ENCODE measurements at places on chromosomes 12 and 14.

DNA sequence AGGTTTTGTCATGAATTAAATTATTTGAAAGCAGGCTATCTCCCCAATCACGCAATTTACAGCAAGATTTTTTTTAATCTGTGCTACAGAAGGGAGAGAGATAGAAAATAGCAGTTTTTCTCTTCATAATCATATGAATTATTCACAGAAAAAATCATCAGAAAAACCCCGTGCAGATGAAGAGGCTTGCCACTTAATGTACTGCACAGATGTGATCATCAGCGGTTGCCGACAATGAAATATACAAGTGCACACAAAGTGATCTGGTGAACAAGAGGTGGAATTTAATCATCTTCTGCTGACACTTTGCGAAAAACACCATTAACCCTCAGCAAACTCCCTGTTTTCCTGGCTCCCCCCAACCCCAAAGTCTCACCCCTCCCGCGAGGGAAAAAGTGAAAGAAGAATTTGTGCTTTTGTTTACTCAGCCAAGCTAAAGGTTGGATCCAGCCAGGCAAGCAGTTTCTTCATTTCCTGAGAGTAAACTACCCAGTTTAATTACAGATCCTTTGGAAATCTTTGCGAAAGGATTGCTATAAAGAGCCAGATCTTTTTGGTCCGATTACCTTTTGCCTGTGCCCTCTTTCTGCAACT is 3.1 kb upstream of the LMO3 start:
- DNase-seq: no peak

GRCh38 chr12:120649442-120650232 is 9.2 kb downstream of the CABP1 start:
- no peak for DNase-seq

DNA sequence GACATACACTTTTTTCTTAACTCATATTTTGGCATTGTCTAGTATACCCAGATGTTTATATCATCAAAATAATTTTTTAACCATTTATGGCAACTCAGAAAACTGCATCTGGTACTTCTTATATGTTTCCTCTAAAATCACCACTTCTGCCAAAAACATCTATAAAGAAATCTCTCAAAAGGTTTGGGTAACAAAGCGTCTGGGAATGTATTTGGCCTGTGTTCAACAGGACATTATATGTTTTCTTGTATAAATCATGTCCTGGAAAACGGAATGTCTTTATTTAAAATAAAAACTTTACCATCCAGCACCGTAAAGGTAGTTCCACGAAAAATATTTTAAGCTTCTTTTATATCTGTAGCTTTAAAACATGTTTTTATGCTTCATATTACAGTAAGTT is 36.1 kb upstream of the FBLN5 start:
- DNase-seq: no peak

- no peak for DNase-seq
Observed at GRCh38 chr14:70716958-70717357, 75.2 kb downstream of the TTC9 start.

GRCh38 chr14:68246074-68246785 is 426.7 kb downstream of the RAD51B start:
- DNase-seq: no peak

GRCh38 chr12:63949902-63950301 is 105.4 kb downstream of the SRGAP1 start:
- no peak for DNase-seq

- no peak for DNase-seq
Observed at GRCh38 chr12:28851781-28852180, 297.3 kb upstream of the FAR2 start.

DNA sequence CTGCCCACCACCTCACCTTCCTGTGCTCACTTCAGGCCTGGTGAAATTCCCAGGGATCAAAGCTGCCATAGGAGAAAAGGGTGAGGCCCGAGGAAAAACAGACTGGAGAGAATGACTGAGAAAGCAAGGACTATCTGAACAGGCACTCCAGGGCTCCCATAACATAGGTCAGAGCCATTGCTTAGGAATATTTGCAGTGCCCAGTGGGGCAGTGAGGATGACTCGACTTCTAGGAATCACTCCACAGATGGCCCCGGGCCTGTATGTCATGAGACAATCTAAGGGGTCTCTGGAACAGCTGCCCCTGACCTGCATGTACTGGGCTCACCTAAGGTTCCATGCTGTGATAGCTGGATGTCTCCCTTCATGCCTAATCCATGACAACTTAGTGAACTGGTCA is 51.6 kb downstream of the GPHB5 start:
- DNase-seq: no peak

DNA sequence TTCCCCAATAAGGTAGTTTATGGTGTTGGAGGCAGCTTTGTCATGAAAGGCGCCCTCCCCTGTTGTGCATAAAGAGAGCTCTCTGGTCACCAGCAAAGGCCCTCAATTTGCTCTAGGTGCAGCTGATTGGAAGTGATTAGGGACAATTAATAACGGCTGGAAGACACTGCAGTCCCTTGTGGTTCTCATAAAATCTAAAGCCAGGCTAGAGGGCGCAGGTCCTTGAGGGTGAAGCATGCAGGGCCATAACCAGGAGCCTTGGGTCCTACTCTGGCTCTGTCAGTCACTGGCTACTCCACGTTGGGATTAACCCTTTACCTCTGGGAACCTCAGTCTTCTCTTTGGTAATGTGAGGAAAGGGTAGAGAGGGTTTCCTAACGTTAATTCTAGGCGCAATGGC is 1.9 kb downstream of the DAAM1 start:
- no peak for DNase-seq

- DNase-seq: no peak
Observed at GRCh38 chr12:12510141-12510540, 52.5 kb downstream of the DUSP16 start.

GRCh38 chr12:107243341-107243740 is 150.0 kb upstream of the CRY1 start:
- no peak for DNase-seq

GRCh38 chr12:131816495-131816894 is 11.7 kb upstream of the MMP17 start:
- no peak for DNase-seq

DNA sequence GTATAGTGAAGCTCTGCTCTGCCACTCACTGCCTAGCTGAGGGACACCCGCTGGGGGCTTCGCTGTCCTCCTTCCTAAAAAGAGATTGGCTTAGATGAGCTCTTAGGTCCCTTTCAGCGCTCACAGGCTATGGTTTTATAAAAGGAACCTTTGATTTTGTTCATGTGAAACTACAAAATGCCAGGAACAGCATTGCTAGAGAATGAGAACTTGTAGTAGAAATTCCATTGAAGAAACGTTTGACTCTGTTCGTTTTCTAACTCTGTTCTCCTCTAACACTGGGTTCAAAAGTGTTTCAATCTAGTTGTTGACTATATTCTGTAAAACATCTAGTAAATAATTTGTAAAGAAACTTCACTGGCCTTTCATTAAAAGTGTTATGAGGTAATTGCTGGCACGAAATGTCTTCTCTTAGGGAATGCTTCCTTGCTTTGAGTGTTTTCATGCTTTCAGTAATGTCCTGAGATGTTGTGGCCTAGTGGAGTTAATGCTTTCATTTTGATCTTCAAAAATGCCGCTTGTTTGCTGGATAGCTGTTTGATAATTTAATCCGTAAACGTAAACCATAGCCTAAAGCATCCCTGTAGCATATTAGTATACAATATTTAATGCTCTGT is 1.6 kb downstream of the MARK3 start:
- DNase-seq: no peak

DNA sequence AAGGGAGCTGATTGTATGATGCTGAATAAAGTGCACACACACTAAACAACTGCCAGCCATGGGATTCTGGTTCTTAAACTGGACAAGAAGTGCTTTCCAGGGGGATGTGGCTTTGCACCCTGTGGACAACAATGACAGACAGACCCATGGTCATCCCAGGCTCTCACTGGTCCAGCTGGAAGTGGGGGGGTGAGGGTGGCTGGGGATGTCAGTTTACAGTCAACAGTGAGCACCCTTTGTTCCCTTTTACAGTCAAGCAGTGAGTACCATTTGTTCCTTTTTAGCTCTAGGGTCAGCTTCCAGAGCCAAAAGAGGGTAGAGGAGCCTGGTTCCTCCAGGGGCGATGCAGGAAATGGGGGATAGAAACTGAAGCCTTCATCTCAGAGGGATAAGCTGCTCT is 100.7 kb downstream of the SMOC1 start:
- peak; percentile 5 for DNase-seq

DNA sequence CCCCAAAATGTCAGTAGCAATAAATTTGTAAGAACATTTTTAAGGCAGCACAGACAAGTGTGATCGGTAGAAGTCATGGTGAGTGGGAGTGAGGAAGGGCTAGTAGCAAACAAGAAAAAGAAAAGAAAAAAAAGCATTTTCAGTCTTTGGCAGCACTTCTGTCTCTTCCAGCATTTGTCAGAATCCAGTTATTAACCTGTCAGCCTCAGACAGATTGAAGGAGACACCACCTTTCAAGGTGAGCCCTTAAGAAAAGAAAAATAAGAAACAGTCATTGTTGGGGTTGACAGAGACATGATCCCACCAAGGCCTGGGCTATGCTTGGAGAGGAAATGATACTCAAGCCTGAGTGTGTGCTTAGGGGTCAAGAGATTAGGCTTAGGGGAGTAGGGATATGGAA is 947.4 kb downstream of the NRXN3 start:
- DNase-seq: no peak

- peak; percentile 78 for DNase-seq
Observed at GRCh38 chr14:103057372-103058163, at the start of gene CDC42BPB. Gene CDC42BPB, minus strand, starts transcription at chr14:103057549. Its CDS starts 376 bp downstream, at chr14:103057173.

- DNase-seq: no peak
Observed at GRCh38 chr12:29676676-29677075, 107.1 kb downstream of the TMTC1 start.

DNA sequence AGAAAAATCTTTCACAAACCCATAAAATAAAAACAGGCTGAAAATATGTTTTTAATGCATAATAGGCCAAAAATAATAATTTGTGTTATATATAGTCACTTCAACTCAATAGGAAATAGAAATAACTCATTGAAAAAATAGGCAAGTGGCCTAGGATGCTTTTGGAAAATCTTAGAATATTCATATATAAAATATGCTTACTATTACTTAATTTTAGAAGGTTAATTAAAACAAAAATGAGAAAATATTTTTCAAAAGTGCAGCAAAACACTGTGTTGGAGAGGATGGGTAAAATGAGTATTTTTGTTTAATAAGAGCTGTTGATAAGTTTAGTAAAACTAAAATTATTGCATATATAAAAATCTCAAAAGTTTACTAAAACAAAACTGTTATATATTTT is 308.0 kb upstream of the ATXN7L3B start:
- DNase-seq: no peak

DNA sequence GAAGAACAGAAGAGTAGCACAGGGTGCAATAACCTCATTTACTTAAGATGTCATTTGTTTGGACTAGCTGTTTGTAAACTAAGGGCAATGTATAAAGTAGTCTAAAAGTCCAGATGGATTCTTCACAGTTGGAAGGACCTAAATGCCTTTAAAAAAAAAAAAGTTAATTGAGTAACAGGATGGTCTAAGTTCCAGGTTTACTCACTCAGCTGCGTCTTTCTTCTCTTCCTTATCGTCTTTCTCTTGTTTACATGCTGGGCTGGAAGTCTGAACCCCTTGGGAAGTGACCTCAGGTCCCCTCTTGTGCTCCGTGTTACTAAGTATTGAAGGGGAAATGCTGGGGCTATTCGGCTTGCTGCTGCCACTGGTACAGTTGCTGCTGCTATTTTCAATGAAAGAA is 82.5 kb downstream of the SH2B3 start:
- no peak for DNase-seq

GRCh38 chr14:91496790-91497189 is 13.3 kb downstream of the PPP4R3A start:
- no peak for DNase-seq

DNA sequence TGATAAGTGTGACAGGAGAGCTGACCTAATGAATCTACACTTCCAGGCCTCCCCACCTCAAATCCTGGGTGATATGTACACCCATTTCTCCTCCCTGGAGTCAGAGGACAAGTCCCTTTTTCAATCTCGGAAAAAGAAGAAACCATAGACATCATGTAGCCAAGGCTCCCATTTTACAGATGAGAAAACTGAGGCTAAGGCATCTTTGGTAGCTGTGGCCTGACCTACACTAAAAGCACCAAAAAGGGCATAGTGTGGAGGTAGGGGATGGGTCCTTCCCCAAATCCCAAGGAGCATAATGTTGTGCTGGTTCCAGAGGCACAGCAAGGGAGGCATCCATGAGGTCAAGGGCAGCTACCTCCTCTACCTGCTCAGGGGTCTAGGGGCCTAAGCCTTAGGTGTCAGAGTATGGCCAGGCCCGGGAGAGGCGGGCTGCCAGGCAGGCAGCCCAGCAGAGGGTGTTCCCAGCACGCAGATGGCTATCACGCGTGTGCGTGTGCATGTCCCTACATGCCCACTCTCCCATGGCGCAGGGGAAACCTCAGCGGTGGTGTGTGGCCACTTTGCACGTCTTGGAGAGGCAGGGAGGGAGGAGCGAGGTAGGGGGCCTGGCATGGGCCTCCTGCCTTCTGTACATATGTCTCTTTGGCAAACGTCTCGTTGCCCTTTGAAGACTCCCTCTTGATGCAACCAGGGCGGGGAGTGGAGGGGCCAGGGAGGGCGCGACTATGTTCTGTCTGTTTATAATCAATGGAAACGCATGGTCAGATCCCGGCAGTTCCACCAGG is 2.5 kb downstream of the PGF start:
- DNase-seq: no peak

DNA sequence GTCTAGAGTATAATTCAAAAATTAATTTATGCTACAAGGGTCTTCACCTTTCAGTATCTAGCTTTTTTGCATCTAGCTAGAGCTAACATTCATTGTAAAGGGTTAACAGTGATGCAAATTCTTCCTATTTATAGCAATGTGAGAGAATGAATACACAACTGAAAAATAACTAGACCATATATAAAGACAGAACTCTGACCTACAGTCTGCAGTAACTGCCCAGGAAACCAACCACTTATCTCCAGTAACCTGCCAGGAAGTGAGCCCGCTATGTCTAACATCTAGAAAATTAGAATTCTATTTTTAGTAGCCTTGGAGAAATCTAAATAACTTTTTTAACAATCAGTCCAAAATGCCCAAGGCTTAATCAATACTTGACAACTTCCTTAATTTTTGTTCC is 1021.9 kb downstream of the LRFN5 start:
- no peak for DNase-seq

GRCh38 chr14:43165651-43166050 is 1341.4 kb downstream of the FSCB start:
- DNase-seq: no peak

- DNase-seq: no peak
Observed at GRCh38 chr12:58189030-58189429, 247.7 kb downstream of the ATP23 start.

DNA sequence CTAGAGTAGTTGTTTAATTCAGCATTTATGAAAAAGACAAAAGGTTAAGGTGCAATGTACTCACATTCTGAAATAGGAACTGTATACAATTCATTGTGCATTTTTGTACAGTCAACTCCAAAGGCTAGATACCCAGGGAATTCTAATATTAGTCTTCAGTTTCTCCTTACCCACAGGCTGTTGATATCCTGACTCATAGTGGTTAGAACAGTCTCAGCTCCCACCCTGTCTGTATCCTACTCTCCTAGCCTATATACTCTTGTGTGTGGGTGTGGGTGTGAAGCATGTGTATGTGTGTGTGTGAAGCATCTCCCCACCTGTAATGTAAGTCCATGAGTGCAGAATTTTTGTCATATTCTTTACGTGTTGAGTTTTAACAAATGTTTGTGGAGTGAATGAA is 229.5 kb downstream of the NAV3 start:
- DNase-seq: peak; percentile 6

Data from caudate nucleus (tissue), 63 donors.